ENCODE measurements at places on chromosomes 2 and 18. TPM values are rescaled to one million over a fixed set of nuclear protein-coding genes. Genes with fewer than 3 reads are reported as not detected.

Gene ASXL3
- total RNA-seq: not detected

Gene SLC14A1
- 2.0 TPM for total RNA-seq

Gene WDR54
- total RNA-seq: 33.4 TPM

Gene IGFBP5
- 117 TPM for total RNA-seq

Gene PARD3B
- total RNA-seq: 8.1 TPM

Gene KCNIP3
- total RNA-seq: 11.9 TPM

Gene C2orf81
- 3.5 TPM for total RNA-seq

Gene PRKAG3
- not detected for total RNA-seq

Gene PCARE
- total RNA-seq: not detected

Gene C2orf15
- total RNA-seq: not detected

Gene CREG2
- under 0.01 TPM for total RNA-seq

DNA sequence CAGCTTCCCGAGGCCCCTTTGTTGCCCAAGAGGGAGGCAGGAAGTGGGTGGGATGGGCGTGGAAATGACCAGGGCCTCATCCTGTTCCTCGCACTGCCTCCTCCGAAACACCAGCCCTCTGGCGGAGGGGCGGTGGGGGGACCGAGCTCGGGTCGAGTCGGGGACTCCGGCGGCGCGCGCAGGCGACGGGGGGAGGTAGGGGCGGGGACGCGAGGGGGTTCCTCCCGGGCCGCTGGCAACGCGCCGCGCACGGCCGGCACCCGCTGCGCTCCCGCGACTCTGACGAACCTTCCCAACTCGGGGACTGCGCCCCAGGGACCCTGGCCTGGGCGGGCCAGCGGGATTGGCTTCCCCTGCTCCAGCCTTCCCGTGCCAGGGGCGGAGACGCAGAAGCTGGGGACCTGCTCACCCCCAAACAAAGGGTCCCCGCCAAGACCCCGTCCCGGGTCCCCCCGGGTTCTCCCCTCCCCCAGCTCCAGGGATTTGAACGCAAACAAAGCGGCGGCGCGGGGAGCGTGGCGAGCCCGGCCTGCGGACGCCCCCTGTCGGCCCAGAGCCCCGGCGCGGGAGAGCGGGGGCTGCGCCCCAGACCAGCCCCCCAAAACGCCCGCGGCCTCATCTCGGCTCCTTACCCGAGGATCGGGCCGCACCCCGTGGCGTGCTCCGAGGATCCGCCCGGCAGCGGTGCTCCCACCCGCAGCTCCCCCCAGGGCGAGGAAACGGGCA is 1.2 kb downstream of the SEMA4C start:
- peak; percentile 92 for DNase-seq

- no peak for DNase-seq
Observed at GRCh38 chr2:82853299-82853698, 1605.8 kb downstream of the SUCLG1 start.

DNA sequence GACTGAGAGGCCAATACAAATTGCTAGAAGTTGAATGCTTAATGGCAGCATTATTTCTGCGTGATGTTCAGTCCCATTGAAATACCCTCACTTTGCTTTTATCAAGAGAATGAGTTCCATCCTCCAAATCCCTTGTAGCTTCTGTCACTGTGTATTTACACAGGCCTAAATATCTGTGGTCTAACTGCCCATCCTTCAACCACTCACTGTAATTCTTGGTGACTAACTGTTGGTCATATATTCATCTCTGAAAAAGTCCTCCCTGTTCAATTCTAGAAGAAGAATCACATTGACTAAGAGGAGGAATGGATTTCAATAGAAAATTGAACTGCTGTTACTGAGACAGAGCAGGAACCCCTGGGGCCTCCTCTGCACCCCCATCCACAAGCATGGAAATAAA is 74.2 kb upstream of the L3MBTL4 start:
- peak; percentile 6 for DNase-seq

GRCh38 chr2:118279005-118279404 is 190.7 kb downstream of the INSIG2 start:
- no peak for DNase-seq

DNA sequence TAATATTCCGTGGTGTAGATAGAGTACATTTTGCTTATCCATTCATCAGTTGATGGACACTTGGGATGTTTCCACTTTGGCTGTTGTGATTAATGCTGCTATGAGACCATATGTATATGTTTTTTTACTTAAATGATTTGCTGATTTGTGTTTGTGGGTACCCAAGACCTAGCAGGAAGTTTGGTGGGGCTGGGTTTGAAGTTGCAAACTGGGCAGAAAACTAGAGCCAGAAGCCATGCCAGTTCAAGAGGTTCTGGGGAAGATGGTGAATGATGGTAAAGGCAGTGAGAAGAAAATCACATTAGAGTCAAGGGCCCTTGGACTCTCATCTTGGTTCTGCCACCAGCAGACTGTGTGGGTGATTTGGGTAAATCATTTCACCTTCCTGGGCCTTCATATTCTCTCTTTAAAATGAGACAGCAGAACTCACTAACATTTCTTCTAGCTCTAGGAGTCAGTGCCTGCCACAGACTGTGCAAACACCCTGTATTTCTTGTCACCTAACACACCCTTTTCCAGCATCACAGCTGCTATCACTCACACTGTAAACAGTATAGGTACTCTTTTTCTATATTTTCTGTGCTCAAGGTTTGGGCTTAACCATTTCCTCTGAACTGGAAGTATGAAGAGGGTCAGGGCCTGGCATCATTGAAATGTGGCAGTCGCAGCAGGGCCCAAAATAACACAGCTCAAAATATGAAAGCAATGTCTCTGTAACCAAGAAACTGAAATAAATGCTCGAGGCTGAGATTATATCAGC is 8.4 kb upstream of the CTLA4 start:
- DNase-seq: no peak

GRCh38 chr2:48332286-48332685 is 197.7 kb upstream of the STON1 start:
- DNase-seq: peak; percentile 53

- DNase-seq: no peak
Observed at GRCh38 chr2:105518897-105519296, 120.0 kb upstream of the FHL2 start.

DNA sequence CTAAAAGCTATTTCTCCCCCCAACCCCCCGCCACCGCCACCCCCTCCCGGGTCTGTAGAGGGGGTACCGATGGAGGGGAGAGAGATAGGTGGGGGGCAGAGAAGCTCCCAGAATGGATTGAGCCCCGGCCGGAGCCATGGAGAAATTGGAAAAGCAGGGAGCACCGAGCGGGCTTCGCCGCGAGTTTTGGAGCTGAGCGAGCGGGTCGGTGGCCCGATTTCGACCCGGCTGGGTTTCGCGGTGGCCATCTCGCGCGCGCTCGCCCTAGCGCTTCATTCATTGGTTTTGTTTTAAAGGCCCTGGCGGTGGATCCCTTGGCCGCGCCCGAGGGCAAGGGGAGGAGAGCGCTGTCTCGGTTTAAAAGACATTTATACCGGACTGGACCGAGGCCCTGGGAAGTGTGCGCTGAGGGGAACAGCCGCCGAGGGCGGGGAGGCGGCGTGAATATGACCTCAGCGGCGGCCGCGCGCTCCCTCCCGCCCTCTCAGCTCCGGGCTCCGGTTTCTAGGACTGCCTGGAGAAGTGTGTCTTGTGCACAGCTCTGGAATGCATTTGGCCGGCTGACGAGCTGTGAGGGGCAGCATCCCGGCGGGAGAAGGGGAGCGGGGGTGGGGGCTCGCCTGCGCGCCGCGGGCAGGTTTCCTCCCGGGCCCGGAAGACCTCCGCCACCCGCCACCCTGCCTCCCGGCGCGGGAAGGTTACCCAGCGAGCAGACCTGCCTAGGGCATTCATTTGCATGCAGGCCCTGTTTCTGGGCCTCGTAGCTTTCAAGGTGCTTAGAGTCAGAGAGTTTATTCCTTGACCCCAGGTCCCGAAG is 1.7 kb upstream of the SMAD7 start:
- peak; percentile 96 for DNase-seq

- DNase-seq: no peak
Observed at GRCh38 chr18:22233266-22233665, 63.9 kb downstream of the GATA6 start.

DNA sequence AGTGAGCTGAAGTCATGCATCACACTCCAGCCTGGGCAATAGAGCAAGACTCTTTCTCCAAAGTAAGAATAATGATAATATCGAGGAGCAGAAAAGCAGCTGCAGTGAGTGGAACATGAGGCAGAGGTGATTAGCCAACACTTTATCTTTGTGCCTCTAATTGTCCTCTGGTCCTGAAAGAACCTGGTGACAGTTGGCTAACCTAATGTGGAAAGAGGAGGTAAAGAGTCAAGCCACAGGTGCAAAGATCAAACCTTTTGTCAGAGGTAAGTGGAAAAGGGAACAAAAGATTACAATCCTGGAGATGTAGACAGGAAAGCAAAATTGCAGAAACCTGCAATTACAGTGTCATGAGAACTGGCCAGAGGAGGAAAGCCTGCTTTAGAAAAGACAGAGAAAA is 53.5 kb upstream of the LCLAT1 start:
- DNase-seq: no peak

GRCh38 chr2:141805302-141805701 is 325.5 kb downstream of the LRP1B start:
- no peak for DNase-seq

GRCh38 chr2:68250196-68250595 is 2.1 kb downstream of the PPP3R1 start:
- DNase-seq: peak; percentile 25

DNA sequence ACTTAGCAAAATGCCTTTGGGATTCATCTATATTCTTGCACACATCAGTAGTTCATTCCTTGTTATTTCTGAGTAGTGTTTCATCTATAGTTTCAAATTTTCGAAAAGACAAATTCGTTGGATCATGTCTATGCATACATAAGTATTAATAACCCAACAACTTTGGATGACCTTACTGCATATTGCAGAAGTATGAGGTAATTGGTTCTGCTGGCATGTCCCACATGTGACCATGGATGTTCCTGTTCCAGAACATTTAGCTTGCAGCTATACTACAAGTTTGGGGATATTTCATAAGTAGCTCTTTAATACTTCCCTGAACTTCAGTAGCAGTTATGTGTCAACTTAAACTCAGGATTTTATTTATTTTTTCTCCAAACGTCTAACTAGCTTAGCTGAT is 44.9 kb downstream of the APLF start:
- DNase-seq: no peak

DNA sequence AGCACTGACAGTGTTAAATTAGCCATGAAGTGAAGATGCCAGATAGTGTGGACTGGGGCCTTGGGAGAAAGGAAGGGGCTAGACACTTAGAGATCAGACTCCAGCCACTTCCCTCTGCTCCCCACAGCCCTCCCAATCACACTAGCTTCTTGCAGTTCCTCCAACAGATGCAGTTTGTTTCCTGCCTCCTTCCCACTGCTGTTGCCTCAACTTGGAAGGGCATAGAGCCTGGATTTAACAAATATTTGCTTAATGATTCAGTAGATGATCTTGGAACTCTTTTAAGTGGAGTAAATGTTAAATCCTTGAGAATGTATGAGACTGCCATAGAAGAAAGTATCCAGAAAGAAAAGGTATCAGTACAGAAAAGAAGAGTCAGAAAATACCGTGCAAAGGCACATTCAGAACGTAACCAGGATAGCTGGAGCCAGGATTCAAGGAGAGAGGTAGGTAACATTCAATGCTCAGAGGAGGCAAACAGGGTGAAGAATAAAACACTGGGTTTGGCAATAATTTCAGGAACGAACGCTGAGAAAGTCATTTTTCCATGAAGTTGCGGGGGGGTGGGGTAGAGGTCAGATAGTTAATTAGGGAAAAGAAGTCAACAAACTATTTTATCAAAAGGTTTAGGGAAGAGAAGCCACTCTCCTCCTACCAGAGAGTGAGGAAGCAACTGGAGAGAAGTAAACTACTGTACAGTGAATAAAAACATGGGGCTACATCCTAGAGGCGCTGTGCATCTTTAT is 1.3 kb upstream of the BZW1 start:
- peak; percentile 85 for DNase-seq

GRCh38 chr2:14761118-14761517 is 128.6 kb downstream of the LRATD1 start:
- no peak for DNase-seq

- DNase-seq: no peak
Observed at GRCh38 chr2:232957657-232958090, 55.4 kb downstream of the NGEF start.

GRCh38 chr2:150125708-150126107 is 361.8 kb downstream of the RND3 start:
- peak; percentile 97 for DNase-seq

DNA sequence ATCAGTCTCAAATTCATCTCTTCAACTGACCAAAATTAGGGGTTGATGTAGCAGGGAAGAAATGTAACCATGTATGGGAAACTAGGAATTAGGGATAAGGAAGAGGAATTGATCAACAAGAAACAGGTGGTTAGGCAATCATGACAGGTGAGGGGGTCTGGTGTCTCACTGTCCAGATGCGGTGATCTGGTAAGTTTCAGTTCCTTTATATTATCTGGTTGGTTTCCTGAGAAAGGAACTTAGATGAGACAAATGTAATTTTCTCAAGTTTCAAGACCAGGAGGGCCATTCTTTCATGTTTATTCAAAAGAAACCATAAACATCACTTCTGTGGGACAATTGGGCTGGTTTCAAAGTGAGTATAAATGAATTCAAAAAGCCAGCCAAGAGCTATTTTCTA is 306.2 kb upstream of the KCNJ3 start:
- DNase-seq: no peak

GRCh38 chr2:129901754-129902415 is 77.6 kb upstream of the RAB6C start:
- no peak for DNase-seq

DNA sequence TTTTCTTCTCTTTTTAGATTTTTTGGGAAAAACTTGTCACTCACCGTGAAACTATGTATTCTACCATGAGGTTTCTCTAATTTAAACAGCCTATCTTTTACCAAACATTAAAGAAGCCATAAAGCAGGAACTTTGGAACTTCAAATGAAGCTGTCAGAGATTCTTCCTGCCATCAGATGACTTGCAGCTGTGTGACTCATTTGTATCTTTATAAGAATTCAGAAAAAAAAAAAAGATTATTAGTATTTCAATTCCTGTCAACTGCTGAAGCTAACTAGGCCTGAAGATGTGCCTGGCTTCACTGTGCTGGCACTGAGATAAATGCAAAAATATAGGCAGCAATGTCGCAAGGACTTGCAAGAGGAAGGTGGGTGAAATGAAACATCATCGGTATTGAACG is 1399.1 kb upstream of the PIK3C3 start:
- DNase-seq: peak; percentile 7

DNA sequence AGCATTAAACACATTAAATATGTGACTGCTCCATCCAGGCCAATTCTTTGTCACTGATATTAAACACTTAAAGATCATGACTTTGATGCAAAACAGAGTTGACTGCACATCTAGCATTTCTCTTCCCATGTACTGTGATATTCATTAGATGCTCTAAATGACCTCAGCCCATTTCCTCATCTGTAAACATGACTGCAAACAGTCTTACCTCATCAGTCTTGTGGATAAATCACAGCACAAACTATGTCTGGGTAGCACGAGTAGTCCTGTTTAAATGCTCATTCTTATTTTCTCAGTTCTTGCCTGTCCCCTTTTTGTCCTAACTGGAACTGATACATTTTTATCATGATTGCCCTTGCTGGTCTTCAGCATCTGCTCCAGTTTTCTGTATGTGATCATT is 1974.8 kb upstream of the LRRTM1 start:
- no peak for DNase-seq

- no peak for DNase-seq
Observed at GRCh38 chr2:147867050-147867449, 22.2 kb downstream of the ACVR2A start.

GRCh38 chr2:229974266-229974665 is 52.0 kb downstream of the FBXO36 start:
- peak; percentile 68 for DNase-seq
